Activated CD8-positive, alpha-beta memory T cell treated with anti-CD3 and anti-CD28 coated beads for 1 hour (primary cell): ENCODE measurements at places on chromosomes 3 and 15.

- no peak for DNase-seq
Measured at GRCh38 chr3:58697561-58697960, 31.0 kb upstream of the FAM3D start.

DNA sequence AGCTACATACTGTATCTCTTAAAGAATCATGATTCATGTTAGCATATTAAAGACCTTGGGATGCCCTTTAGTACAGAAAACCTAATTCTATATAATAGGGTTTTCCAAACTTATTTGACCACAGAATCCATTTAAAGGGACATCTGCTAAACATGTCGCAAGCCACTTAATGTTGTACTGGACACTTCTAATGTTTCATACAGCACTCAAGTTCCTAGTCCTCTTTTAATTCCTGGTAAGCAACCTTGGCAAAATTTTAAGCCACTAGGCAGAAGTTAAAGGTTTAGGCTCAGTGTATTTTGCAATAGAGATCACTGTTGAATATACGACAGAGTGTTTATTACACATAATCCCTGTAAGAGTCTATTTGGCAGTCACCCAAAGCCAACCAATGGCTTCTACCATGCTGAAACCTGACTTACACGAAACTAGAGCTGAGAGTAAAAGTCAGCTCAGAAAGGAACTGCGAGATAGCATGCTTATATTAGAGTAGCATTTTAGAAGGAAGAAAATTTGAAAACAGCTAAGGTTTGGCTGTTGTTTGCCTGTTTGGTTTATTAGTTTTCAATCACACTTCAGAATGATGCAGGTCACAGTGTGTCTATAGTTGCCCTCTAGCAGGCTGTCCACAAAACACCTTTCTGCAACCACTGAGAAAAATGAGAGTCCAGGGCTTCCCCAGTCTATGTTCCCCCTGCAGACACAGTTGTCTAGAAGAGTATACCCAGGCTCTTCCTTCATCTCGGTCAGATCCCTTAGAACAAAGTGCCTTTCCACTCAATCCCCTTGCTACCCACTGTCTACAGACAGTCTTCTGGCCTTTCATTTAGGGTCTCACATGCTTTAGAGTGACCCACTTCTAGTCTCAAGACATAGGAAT lies 104.4 kb downstream of the FMN1 start:
- no peak for DNase-seq

DNA sequence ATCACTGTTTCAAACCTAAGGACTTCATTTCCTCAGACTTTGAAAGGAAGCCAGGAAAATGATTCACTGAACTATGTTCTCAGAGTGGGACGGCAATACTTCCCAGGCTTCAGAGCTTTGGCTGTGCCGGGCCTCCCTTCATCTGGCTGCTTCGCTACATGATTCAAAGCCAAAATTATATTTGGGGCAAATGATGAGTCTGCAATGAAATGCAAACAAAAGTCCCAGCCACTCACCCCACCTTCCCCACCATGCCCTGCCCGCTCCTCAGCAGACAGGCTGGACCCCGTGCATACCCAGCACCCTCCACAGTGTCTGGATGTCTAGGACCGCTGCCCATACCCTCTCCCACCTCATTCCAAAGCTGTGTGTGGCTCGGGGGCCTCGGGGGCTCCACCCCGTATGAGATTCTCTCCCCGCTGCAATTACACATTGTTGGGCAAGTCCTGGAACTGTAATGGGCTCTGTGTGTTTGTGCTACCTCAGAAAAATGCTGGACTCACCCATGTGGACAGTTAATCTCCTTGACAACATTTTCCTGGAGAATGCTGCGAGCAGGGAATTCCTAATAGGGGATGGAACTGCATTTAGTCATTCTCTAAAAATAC lies 32.2 kb downstream of the ATP10A start:
- DNase-seq = no peak

DNA sequence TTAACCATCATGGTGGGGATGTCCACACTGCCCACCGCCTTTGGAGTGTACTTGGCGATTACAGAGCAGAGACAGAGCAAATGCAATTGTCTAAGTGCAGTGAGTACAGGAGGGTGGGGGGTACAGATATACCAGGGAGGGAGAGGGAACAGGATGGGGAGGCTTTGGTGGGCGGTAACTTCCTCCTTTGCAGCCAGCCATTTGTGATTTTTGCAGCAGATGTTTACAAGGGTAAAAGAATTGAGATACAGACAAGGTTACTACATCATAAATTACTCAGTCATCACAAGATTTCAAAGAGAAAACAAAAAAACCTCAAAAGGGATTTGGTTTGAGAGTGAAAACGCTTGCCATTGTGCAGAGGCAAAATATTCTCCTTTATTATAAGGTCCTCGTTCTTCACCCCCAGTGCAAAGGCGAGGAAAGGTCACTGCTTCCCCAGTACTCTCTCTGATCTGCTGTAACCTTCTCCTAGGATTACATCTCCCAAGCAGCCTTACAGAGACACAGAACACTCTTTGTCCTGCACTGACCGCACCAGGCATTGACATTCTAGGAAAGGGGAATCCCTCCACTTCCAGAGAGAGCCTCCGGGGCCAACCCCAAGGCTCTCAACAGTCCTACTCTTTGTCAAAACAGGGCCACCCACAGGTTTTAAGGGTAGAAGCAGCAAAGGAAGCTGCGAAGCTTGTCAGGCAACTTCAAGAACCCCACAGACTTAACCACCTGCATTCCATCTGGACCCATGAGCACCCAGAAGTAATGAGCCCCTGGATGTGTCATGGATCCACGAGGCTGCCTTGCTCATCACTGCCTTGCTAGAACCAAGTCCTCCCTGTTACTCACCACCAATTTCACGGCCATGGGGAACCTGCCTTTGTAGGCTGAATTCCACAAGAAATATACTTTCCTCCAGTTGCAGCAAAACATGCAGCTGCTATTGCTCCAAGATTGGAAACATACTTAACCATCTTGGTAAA lies 117.3 kb downstream of the ADAMTS17 start:
- no peak for DNase-seq

- no peak for DNase-seq
Measured at GRCh38 chr3:194598771-194599557, 34.3 kb downstream of the TMEM44 start.

DNA sequence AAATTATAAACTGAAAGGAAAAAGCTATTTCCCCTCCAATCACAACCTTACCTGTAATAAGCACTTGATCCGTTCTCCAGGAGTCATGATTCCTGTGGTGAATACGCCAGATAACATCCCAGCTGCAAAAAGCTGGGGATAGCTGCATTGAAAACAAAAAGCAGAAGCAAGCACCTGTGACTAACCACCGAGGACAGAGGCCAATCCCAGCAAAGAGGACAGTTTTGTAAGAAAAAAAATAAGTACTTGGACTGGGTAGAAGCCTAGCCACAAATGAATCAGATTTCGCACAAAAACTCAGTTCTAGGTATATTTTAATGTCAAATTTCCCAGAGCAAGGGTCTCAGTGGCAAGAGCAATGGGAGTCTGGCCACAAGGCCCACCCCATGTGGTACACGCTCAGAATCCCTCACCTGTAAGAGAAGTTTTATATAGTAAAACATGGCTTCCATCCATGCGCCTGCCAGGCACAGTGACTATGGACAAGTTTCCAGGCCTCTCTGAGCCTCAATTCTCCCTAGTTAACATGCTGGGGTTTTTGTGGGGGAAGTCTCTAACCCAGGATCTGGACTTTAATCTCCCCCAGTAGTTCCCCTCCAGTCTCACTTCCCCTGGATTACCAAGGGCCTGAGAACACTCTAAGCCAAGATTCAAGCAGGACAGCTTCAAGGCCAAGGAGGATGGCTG lies 19.2 kb downstream of the SLC25A20 start:
- no peak for DNase-seq

DNA sequence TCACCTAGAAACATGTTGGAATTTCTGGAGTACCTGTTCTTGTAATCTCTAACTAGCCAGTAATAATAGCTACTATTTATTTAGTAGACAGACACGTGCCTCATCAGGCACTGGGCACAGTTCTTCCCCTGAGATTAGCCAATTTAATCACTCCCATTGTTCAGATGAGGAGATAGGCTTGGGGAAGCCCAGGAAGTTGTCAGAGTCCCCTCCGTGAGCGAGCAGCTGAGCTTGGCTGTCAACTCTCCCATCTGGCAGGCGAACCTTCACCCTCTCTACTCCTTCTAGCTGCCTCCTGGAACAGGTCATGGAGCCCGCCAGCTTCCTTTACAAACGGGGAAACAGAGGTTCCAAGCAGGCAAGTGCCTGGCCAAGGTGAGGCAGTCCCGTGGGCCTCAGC lies 31.1 kb upstream of the FGD5 start:
- DNase-seq = no peak

- no peak for DNase-seq
Measured at GRCh38 chr3:90062631-90063200, 955.3 kb downstream of the EPHA3 start.

GRCh38 chr3:60771766-60772165 lies 479.5 kb downstream of the FHIT start:
- no peak for DNase-seq

GRCh38 chr3:66598168-66598567 lies 97.3 kb upstream of the LRIG1 start:
- no peak for DNase-seq

DNA sequence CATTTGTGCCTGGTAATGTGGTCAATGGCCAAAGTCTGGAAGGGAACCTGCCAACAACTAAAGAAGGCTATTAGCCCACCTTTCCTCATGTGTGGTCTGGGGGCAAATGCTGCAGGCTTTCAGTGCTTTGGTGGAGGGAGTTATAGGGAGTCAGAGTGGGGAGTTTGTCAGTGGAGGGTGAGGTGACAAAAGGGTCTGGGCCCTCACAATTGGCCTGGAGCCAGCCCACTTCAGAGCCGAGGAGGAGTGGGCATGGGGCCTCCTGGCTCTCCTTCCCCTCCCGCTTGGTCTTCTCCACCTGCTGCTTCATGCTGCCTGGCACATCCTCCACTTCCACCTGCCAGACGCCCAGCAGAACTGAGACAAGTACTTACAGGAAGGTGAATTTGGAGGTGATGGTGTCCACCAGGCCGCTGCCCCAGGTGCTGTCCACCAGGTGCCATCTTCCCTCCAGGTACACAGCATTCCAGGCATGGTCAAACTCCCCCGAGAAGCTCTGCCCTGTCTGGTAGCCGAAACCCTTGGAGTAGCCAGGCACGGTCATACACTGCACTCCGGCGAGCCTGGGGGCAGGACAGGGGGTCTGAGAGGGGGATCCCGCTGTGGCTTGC lies 40.9 kb downstream of the KY start:
- no peak for DNase-seq

GRCh38 chr15:29018120-29018805 lies 132.5 kb downstream of the APBA2 start:
- DNase-seq = no peak

DNA sequence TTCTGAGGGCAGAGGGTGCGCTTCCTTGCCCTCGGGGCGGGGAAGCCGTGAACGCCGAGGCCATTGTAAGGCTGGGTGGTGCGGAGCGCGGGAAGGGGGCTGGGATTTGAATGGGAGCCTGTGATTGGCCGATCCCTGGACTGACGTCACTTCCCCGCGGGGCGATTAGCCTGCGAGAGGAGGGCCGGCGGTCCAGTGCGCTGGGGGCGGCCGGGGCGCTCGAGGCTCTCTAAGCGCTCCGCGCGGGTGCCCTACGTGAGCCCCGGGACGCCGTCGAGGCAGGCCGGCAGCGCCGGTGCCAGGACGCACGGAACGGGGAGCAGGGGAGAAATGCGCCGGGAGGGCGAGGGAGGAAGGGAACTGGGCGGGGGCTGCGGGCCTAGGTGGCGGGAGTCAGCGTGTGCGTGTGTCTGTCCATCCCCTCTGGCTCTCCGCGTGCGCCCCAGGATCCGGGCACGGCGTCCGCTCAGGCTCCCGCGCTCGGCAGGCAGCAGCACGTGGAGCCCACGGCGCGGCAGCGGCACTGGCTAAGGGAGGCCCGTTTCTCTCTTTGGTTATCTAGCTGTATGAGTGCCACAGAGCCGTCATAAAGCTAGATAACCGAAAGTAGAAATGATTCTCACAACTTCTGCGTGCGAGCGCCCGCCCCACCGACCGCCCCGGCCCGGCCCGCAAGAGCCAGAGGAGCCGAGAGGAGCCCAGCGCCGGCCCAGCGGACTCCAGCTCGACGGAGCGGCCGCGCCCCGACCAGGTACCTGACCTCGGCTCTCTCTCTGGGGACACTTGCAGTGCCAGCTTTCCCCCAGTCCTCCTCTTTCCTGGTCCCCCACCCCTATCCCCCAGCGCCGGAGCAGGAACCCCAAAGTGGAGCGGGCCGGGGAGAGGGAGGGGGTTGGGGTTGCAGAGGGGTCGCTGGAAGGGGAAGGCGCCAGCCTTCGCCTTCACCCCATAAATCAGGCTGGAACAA lies 33.1 kb upstream of the POLG start:
- DNase-seq = no peak

GRCh38 chr3:31724116-31724515 lies 191.4 kb downstream of the STT3B start:
- DNase-seq = no peak

GRCh38 chr15:85871545-85871944 lies 76.8 kb upstream of the KLHL25 start:
- no peak for DNase-seq

DNA sequence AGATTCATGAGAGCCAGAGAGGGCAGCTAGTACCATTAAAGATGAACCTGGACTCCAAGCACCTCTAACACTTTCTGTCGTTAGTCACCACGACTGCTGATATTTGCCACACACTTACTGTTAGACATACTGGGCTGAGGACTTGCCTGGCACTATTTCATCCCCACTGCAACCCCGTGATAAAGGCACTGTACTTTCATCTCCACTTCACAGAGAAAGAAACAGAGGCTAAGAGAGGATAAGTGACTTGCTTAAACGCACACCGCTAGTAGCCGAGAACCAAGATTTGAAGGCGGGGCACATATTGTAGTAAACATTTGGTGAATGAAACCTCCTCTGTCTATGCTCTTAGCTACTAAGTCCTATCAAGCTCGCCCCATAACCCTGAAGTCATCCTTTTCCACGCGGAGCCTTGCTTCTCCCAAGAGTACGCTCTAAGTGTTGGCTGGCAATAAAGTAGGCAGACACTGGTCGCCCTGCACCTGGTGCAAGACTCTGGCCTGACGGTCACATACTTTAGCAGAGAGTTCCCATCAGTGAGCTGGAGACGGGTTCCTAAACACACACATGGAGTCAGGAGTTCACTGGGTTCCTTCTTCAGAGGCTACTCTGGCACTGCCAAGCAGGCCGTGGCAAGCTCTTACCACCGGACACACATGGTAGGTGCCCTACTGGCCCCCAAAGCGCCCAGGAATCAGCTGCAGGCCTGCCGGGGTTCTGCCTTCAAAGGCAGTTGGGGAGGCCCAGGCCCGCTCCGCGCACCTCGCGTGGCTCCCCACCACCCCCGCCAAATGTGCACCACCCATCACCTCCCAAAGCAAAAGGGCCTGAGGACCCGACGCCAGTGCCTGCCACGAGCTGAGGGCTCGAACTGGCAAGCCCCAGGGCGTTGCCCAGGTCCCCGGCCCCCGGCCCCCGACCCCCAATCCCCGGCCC lies 951 bp downstream of the POMGNT2 start:
- DNase-seq = no peak
